ENCODE measurements at places on chromosomes 13 and 19.

DNA sequence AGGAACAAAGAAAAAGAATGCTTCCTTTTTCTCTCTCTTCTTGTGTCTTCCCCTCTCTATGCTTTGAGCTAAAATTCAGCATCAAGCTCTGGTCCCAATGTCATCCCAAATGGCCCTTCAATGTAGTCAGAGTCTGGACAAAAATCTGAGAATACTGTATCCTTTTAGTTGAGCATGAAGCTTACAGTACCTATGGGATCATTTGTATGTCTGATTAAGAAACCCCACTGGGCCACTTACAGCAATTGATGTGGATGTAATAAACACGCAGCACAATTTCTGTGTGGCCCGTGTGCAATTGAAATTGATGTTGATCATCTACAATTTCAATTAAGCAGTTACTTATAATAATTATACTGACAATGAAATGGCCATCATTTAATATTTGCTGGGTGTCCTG, 188.9 kb upstream of the RNF113B start:
- no peak for DNase-seq

GRCh38 chr13:51764184-51765141, 39.5 kb downstream of the DHRS12 start:
- DNase-seq: peak; percentile 42

DNA sequence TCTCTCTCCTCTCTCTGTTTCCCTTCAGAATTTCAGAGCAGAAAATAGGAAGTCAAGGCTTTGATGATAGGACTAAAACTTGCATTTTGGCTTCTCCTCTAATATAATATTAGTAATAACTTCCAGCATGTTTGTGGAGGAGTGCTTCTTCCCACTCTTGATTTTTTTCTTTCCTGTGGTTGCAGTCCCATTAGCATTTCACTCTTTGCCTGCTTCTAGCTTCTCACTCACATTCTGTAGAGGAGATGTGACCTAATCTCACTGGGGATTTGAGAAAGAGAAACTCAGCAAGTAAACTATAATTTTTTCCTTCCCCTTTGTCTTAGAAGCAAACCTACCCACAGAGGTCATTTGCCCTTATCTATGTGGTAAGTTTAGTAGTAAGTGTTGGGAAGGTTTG, 169.4 kb upstream of the HTR2A start:
- DNase-seq: no peak

DNA sequence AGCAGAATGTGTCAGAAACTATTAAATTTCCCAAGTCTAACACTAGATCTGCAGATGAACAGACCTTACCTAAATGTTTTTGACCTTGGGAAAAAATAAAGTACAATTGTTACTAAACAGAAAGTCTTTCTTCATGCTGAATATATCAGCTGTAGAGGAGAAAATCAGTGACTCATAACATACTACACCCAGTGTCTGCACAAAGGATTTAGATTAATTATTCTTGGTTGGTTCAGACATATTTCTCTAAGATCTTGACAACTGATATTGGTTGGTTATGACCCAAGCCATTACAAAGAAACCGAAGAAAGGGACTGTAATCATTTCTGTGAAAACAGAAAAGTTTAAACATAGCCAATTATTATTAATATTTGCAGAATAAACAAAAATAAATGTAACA, 225.1 kb downstream of the HS6ST3 start:
- DNase-seq: no peak

GRCh38 chr19:55468054-55468393, 3.5 kb upstream of the C19orf85 start:
- no peak for DNase-seq

DNA sequence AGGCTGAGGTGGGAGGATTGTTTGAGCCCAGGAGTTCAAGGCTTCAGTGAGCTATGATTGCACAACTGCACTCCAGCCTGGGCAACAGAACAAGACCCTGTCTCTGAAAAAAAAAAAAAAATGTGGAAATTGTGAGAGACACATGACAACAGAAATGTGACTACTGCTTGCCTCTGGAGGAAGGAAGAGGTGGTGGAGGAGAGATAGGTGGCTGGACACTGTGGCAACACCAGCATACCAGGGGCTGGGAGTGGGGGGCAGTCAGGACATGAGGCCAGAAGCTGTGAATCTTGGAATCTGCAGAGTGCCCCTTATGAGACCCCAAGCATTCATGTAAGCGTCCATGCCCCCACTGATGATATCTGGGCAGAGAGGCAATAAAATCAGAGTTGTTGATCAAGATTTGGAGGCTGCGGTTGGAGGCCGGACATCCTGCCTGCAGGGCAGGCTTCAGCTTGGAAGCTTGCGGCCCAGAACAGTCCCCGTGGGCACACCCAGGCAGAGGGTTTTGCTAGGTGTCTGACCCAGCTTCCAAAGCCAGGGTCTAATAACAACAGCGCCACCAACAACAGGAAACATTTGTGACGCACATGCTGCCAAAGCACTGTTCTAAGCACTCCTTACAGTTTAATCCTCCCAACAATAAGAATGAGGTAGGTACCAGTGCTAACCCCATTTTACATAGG, 16.9 kb downstream of the FAM187B start:
- no peak for DNase-seq

DNA sequence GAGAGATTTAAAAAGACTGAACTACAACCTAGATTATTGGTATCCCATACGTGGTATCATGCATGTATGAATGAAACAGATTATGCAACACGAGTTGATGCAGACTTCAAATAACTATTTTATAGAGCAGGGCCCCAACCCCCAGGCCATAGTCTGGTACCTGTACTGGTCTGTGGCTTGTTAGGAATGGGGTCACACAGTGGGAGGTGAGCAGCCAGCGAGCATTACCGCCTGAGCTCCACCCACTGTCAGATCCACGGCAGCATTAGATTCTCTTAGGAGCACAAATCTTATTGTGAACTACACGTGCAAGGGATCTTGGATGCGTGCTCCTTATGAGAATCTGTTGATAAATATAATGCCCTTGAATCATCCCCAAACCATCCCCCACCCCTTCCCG, 320.2 kb downstream of the TBC1D4 start:
- no peak for DNase-seq

- no peak for DNase-seq
These were observed 25.4 kb downstream of the MPHOSPH8 start for GRCh38 chr13:19658831-19659230.

DNA sequence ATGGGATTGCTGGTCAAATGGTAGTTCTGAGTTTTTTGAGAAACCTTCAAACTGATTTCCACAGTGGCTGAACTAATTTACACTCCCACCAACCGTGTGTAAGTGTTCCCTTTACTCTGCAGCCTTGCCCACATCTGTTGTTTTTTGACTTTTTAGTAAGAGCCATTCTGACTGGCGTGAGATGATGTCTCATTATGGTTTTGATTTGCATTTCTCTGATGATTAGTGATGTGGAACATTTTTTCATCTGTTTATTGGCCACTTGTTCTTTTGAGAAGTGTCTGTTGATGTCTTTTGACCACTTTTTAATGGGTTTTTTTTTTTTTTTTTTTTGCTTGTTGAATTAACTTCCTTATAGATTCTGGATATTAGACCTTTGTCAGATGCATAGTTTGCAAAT, 4.3 kb downstream of the CAB39L start:
- no peak for DNase-seq

Measured in BE2C (cell line).